ENCODE measurements at places on chromosomes 1 and 21.

DNA sequence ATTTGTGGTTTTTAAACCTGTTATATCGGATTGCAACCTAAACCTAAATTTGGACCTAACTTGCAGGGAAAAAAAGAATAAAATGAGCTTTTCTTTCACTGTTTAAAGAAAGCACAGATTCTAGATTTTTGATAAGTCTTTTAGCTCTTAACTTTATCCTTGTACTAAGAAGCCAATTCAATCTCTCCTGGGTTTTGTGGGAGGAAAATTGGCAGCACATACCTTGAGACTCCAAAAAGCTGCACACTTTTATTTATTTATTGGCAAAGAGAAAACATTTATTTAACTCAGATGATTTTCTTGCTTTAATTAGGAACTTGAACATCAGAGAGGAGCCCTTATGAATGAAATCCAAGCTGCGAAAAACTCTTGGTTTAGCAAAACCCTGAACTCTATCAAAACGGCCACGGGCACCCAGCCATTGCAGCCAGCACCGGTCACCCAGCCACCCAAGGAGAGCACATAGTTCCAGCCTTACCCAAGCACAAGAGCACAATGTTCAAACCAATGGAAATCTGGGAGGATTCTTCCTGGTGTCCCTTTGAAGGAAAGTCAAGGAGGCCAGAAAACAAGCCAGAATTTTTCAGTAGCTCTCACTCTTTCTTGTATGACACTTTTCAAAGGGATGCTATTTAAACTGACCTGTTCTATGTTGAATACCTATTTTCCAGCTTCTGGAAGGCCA lies 10.1 kb upstream of the CACYBP start:
- DNase-seq = no peak

- DNase-seq = peak; percentile 54
Observed at GRCh38 chr1:152622803-152623202, at the start of gene LCE3A. TSS of gene LCE3A (minus strand) at chr1:152623103. CDS start at chr1:152623103, 0 bp downstream.

GRCh38 chr1:234175363-234175762 lies 197.9 kb upstream of the COA6 start:
- DNase-seq = no peak

GRCh38 chr1:190320952-190321351 lies 156.7 kb downstream of the BRINP3 start:
- no peak for DNase-seq

- no peak for DNase-seq
Observed at GRCh38 chr1:43830802-43831201, 102.8 kb upstream of the ARTN start.

- no peak for DNase-seq
Observed at GRCh38 chr21:30148906-30149305, 17.7 kb downstream of the CLDN17 start.

DNA sequence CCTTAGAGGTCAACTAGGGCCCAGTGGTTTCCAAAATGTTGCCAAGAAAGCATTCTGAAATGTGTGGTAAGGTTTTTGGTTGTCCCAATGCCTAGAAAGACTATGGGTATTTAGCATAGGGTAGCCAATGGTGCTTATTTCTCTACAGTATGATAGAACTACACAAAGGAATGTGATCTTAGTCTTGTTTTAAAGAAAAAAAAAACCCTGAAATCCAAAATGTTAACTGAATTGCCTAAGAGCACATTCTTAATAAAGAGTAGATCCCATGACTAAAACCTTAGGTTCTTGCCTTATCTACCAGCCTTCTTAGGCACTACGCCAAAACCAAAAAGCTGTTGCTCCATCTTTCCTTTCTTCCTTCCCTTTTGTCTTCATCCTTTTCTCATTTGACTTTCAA lies 428.2 kb downstream of the MRPL39 start:
- DNase-seq = peak; percentile 87

- no peak for DNase-seq
Observed at GRCh38 chr1:20110679-20111078, 8.7 kb downstream of the PLA2G2D start.

DNA sequence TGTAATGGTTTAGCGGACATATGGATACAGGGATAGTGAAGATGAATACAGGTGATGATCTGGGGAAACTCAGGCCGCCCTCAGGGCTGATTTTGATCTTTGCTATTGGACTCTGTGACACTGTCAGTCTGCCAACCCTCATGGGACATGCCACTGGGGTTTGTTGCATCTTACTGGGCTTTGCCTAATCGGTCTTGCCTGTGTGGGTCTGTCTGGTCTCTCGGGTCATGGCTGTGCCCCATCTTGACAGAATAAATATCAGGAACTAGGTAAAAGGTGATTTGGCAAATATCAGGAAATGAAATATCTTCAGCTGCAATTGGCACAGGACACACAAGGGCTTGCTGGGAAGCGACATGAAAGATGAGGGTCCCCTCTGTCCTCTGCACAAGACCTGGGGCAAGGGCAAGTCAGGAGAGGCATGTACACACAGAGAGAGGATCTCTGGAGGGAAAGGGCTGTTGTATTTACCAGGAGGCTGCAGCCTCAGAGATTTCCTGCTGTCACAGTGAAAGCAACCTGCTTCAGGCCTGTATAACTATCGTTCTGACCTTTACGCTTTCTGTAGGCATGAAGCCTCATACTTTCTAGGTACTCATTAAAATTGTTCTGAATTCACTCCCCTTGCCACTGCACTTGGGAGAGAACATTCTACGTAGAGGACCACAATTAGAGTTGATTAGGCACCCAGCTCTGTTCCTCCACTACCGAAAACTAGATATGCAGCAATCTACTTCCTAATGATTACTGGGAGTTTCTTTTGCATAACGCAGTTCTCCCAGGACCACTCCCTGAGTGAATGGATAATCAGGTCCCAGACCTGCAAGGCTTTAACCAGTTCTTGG lies 52.0 kb upstream of the GADD45A start:
- no peak for DNase-seq

DNA sequence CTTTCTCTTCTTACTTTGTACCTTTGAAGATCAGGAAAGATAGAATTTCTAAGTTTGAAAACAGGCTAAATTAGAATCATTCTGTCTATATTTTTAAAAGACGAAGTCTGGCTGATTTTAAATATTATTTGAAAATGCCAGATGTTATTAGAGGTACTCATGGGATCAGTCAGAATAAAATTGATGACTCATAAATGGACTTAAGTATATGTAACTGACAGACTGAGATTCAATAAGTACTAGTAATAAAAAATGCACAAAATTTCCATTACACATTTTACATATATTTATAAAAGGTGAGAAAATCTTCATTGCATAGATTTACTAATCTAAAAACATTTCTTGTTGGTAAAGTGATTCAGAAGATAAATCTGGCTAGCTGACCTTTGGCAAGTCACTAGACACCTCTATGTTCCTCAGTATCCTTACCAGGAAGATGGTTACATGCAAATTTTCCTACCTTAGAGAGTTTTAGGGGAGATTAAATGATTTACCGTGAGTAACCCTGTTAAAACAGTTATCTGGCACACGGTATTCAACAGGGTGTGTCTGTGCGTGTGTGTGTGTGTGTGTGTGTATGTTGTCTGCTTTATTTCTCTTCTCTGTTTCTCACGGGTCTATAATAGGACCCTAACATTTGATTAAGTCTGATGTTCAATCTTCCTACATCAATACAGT lies 189.0 kb downstream of the RUNX1 start:
- DNase-seq = no peak

- DNase-seq = no peak
Observed at GRCh38 chr21:42429856-42430255, 26.2 kb downstream of the UBASH3A start.

DNA sequence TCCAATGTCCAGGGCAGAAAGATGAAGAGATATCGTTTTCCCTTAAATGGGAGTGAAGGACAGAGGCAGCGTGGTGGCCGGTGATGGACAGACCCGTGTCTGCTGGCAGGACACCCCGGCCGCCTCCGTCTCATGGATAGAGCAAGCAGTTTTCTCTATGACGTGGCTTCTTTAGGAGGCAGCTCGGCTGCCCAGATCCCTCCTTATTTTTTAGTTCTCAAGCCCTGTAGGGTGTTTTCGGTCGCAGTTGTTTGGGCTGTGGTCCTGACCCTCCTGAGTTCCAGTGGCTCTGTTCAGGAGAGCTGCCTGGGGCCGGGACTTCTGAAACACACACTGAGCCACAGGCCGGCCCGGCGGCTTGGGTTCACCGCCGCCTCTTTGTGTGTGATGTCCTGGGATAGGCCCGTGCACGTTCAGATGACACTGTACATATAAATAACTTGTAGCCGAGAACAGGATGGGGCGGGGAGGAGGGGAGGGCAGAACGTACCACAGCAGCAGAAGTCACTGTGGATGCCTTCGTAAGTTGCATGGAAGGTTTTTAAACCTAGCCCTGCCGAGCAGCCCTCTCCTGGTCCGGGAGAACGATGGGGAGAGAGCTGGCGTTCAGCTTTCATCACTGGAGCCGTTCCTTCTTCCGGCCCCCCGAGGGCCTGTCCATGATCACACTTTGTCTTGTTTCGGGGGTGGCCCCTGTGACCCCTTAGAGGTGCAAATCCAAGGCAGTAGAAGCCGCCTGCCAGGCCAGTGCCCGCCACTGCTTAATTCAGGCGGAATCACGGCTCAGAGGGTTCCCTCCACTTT lies 65.2 kb downstream of the SIK1 start:
- DNase-seq = no peak

DNA sequence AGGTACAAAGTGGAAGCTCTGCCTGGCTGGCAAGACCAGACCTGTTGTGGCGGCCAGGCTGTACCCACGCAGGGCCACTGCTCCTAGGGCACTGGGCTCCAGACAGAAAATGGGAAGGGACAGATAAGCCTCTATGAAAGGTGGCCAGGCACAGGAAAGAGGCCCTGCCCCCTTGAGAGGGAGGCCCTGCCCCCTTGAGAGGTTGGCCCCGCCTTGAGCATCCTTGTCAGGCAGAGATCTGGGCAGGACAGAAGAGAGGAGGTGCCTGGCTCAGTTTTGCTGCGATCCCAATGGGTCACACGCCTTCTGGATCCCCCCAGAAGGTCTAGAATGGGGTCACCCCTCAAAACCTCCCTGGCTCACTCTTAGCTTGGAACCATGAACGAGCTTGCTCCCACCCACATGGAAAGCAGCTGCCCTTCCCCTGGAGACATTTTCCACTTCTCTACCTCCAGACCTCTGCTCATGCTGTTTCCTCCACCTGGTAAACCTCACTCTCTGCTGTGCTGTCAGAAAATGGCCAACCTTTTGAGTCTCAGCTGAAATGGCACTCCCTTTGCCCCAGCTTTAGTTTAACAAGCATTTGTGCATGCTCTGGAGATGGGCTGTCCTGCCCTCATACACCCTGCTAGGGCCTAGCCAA lies 17.5 kb upstream of the ECE1 start:
- DNase-seq = no peak

GRCh38 chr1:187928288-187928687 lies 1099.5 kb downstream of the PLA2G4A start:
- no peak for DNase-seq

DNA sequence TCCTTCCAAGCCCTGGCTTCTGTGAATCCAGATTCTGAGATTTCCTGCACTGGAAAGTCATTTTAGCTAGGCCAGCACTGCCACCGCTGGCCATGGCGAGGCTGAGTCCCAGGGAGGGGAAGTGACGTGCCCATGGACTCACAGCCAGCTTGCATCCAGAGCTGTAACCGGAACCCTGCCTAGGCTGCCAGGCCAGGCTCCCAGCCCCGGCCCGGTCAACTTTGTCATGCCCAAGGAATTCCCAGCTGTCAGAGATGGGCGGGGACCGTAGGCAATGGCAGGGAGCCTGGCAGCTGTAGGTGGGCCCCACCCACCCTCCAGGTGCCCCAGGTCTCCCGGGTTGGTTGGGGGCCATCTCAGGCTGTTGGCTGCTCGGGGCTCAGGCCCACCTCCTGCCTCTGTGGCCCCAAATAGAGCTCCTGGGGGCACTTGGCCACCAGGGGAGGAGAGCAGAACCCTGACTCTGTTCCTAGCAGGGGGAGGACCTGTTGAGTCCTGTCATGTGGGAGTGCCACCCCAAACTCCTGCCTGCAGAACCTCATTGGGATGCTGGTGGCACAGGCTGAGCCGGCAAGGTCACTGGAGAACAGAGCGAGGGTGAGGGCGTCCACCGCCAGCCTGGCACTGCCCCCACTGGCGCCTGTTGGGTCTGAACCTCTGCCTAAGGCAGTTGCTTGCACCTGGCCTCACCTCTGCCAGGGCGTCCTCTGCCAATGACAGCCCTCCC lies 57.8 kb downstream of the FOXO6 start:
- no peak for DNase-seq

- no peak for DNase-seq
Observed at GRCh38 chr1:82848043-82848442, 1047.3 kb downstream of the ADGRL2 start.

DNA sequence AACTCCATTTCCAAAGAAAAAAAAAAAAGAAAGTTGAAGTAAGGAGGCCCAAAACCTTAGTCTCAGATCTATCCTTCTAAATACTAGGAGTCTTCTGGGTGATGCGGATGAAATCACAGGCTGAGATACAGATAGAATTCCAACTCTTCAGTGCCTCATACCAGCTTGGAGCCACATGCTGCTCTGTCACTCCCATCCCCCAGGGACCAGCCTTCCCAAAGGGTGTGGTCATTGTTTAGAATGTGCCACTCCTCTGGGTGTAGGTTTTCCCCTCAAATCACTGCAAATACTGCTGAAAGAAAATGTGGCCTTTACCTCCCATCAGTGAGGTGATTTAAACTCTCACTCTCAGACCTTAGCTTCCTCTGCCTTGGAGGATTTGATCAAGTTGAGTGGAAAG lies 112.9 kb downstream of the CDC7 start:
- DNase-seq = no peak

DNA sequence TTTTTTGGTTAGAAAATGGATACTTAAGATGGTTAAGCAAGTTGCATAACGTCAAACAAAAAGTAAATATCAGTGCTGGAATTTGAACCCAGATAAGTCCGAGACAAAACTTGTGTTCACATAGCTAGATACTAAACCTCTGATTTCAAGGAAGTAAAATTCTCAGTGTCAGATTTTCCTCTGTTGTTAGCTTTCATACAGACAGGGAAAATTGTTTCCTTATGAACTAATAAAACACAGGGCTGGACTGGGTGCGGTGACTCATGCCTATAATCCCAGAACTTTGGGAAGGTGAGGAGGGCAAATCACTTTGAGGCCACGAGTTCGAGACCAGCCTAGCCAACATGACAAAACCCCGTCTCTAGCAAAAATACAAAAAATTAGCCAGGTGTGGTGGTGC lies 51.3 kb downstream of the PCNX2 start:
- no peak for DNase-seq

GRCh38 chr1:175890958-175891357 lies 147.6 kb upstream of the TNR start:
- no peak for DNase-seq

DNA sequence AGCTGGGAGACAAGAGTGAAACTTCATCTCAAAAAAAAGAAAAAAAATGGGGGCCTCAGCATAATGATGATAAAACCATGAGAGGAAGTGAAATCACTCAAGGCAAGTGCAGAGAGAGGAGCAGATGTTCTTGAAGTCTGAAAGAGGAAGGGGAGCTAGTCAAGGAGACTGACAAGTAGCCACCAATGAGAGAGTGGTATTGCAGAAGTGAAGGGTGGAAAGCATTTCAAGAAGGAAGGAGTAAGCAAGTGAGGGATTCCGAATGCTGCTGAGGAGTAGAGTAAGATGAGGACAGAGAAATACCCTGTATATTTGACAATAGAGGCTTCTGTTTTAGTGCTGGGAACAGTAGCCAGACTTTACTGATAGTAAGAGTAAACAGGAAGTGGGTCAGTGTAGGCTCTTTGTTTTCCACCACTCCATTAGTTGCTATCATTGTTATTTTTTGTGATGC lies 2.9 kb downstream of the TATDN3 start:
- DNase-seq = peak; percentile 93
